CD4-positive, alpha-beta T cell treated with Interleukin-2 at 100 ng/mL for 4 hours (primary cell): ENCODE measurements at places on chromosomes 16 and 17.

DNA sequence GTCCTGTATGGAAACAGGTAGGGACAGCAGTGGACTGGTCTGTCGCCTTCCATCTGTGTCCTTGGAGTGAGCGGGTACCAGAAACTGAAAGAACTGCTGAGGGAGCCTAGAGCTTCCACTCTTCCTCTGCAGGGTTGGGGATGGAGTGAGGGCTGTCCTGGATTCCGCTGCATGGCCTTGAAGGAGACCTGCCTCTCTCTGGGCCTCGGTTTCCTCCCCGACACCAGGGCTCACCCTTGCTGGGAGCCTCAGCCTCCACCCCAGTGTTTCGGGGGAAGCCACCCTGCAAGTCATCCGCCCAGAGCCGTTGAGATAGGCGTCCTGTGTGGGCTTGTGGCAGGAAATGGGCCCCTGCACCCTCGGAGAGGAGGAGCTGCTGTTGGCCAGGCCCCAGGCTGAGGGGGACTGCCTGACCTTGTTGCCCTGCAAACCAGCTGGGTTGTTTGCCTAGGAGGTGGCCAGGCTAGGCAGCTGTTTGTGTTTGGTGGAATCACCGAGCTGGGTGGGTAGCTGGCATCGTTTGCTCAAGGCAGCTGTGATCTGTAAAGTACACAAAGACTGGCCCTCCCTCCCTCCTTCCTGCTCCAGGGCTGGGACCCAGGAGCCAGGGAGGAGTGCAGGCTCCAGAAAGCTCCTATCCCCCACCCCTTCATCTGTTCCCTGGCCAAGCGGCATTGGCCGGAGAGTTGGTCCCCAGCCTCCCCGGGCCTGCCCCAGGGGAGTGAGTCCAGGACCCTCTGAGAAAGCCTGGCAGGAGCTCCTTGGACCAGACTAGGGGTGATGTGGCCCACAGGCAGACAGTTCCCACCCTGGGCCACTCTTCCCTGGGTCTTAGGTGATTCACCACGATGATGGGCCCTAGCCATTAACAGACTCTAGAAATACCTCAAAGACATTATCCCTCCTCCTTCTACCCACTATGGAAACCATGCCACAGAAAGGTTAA lies 1.3 kb downstream of the RAB37 start:
- peak; percentile 84 for DNase-seq

DNA sequence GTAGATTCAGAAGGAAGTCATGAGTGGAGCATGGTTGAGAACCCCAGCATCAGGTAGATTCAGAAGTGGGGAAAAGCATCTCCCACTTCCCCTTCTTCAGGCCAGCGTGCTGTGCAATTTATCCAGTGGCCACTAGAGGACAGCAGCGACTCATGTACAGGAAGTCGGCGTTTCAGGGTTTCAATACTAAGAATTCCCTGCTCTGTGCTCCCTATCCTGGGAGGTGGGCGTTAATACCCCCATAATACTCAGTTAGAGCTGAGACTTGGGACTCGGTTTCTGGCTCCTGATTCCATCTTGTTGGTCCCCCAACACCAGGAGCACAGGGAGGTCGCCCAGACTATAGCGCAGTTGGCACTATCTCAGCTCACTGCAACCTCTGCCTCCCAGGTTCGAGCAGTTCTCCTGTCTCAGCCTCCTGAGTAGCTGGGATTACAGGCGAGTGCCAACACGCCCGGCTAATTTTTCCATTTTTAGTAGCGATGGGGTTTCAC lies 75.3 kb upstream of the AMZ2 start:
- peak; percentile 82 for DNase-seq

GRCh38 chr17:9336817-9337216 lies 238.8 kb downstream of the STX8 start:
- DNase-seq, result no peak

GRCh38 chr16:56988161-56988947 lies 1.0 kb upstream of the NLRC5 start:
- DNase-seq, result no peak

- no peak for DNase-seq
Observed at GRCh38 chr16:50529334-50529733, 18.9 kb upstream of the NKD1 start.

DNA sequence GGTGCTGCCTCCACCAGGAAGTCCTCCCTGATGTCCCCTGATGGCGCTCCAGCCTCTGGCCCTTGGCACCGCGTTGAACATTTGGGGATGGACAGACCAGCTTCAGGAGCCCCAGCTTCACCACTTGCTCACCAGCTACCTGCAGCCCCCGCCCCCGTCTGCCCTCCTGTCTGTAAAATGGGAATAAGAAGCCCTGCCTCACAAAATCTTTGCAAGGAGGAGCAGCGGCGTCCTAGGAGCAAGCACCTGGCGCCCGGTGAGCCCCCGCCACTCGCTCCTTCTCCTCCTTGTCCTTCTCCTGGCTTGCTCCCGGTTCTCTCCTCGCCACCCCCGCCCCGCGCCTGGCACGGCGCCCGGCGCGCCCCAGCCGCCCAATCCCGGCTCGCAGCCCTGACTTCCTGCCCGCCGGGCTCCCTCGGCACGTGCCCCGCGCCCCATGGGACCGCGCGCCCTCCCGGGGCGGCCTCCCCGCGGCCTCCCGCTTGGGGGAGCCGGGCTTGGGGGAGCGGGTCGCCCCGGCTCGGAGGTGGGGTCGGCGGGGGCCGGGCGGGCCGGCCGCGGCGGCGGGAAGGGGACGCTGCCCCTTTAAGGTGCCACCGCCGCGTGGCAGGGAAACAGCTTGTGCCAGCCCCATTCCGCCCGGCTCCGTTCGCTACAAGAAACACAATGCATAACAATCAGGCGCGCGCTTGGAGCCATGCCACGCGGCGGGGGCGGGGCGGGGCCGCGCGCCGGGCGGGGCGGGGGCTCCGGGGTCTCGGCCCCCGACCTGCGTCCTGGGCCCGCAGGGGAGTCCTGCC lies 9.1 kb upstream of the PPP1R1B start:
- DNase-seq, result peak; percentile 44

DNA sequence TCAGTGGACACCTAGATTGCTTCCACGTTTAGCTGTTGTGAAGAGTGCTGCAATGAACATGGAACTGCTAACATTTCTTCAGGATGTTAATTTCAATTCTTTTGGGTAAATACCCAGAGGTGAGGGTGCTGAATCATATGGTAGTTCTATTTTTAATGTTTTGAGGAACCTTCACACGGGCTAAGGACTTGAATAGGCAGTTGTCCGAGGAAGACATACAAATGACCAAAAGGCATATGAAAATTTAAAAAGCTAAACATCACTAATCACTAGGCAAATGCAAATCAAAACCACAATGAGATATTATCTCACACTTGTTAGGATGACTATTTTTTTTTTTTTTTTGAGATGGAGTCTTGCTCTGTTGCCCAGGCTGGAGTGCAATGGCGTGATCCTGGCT lies 173.3 kb downstream of the PRKCB start:
- DNase-seq, result no peak

GRCh38 chr16:65775829-65776228 lies 590.7 kb upstream of the CDH5 start:
- no peak for DNase-seq

GRCh38 chr16:67677712-67678111 lies 11.1 kb downstream of the C16orf86 start:
- no peak for DNase-seq

- DNase-seq, result no peak
Observed at GRCh38 chr16:9296271-9296590, 204.8 kb downstream of the HAPSTR1 start.

- no peak for DNase-seq
Observed at GRCh38 chr17:43779145-43780125, 658 bp upstream of the DUSP3 start.

GRCh38 chr16:1073566-1074378 lies 1.2 kb downstream of the SSTR5 start:
- DNase-seq, result no peak

DNA sequence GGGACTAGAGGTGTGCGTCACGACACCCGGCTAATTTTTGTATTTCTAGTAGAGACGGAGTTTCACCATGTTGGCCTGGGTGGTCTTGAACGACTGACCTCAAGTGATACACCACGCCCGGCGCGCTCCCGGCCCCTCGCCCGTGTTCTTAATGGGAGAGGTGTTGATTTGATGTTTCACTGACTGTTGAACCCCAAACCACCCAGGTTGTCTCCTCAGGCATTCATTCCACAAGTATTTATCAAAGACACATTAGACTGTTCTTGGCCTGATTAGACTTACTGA lies 1.4 kb downstream of the CENPN start:
- DNase-seq, result no peak

DNA sequence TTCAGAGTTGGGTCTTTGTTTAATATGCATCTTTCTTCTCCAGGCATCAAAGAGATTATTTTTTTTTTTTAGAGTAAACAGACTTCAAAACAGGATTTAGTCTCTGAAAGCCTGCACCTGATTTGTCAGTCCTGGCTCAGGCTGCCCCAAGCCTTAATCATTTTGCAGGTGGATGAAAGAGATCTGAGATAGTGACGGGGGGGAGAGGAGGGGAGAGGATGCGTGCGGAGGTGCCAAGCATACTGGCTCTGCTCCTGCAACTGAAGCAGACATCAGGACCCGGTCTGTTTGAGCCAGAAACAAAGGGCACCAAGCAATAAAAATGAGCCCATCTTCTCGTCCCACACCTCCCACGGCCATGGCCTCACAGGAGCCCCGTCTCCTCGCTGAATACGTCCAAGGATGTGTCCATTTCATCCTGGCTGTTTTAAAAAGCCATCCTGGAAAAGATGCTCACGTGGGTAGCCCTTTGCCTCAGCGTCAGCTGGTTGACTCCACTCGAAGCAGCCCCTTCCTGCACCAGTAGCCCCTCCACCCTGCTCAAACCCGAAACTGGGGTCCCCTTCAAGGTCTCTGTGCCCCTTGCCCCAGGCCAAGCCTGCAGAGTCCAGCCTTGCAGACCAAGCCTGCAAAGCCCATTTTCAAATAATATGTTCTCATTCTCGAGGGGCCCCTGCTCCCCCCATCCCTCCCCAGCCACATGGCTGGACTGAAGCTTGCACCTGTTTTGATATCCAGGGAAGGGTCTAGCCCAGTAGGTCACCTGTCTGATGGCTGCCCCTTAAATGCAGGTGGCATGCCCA lies 84.8 kb upstream of the TNRC6C start:
- DNase-seq, result peak; percentile 27

GRCh38 chr17:33290253-33290652 lies 2.8 kb downstream of the ASIC2 start:
- no peak for DNase-seq

DNA sequence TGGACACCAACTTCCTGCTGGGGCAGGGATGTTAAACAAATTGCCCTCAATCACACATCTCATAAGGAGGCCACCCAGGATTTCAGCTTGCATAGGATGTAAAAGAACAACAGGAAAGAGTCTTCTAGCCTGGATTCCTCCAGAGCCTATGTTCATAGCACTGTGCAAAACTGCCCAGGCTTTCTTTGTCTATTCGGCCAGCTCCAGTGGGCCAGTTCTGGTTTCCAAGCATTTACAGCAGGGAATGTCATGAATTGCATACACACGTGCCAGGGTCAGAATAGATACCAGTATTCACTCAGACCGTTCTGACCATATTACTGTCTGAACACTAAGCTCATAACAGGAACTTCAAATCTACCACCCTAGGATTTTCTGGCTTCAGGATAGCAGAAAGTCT lies 273.2 kb downstream of the CDH8 start:
- no peak for DNase-seq

- no peak for DNase-seq
Observed at GRCh38 chr16:2365397-2366294, 25.1 kb upstream of the ABCA3 start.

GRCh38 chr16:87276924-87277323 lies 40.3 kb downstream of the C16orf95 start:
- DNase-seq, result no peak

DNA sequence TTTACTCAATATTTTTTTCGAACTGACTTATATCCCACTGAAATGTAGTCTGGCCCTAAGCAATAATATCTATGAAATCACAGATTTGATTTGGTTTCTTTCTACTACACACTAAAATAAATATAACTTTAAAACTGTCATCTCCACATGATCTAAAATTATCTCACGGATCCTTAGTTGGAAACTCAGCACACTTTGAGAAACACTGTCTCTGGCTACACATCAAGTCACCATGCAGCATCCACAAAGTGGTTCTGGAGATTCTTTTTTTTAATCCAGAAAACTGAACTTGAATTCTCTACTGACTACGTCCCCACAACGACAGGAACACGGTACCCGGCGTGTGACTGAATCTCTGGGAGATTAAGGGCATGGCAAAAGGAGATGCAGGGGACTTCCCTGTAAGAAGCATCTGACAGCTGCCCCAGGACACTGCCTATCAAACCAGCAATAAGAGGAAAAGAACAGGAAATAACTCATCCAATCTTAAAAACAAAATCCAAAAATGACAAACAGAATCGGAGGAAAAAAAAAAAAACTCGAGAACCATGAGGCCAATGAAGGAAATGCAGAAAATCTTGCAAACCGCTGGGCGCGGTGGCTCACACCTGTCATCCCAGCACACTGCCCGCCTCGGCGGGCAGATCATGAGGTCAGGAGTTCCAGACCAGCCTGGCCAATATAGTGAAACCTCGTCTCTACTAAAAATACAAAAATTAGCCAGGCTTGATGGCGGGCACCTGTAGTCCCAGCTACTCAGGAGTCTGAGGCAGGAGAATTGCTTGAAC lies 141.0 kb upstream of the RCVRN start:
- DNase-seq, result no peak

GRCh38 chr16:84726669-84727467 lies 27.1 kb downstream of the USP10 start:
- DNase-seq, result no peak

GRCh38 chr16:4344983-4345835 lies 5.9 kb downstream of the PAM16 start:
- no peak for DNase-seq

DNA sequence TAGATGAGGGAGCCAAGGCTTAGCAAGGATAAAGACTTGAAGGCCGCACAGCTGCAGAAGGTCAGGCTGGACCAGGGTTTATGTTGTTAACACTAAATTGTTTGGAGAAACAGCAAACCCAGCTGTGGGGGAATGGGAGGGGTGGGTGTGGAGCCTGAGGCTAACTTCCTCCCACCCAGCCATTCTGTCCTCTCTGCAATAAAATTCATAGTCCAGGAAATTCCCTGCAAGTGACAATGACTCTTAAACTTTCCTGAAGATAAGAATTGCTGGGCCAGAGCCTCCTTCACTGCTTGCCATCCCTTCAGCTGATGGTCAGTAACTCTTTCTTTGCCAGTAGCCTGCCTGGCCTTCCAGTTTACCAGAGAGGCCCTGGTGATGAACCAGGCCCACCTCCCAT lies 19.4 kb upstream of the ATP5MC1 start:
- no peak for DNase-seq

- DNase-seq, result no peak
Observed at GRCh38 chr17:13418891-13419290, 182.8 kb downstream of the HS3ST3A1 start.
